ENCODE measurements at places on chromosomes 6 and 20. TPM values are rescaled to one million over a fixed set of nuclear protein-coding genes. Genes with fewer than 3 reads are reported as not detected.

The BCL2L1 gene
- 76.6 TPM for total RNA-seq

DNA sequence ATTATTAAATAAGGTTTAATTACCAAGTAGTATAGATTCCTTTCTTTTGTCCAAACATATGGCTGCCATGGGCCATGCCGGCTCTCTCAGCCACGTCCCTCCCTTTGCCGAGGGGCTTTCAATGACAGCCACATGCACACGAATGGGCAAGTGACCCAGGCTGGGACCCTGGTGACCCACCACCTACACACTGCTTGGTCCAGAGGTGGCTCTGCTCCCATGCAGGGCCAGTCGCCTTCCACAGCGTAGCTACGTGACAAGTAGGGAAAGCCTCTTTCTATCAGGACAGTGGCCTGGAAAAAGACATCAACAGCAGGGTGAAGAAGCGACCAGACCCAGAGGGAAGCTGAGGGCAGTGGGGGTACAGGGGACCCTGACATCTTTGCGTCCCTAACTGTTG is 152.8 kb upstream of the CST7 start:
- no peak for ATAC-seq

- ATAC-seq: no peak
Observed at GRCh38 chr20:50219600-50219999, 29.0 kb downstream of the CEBPB start.

DNA sequence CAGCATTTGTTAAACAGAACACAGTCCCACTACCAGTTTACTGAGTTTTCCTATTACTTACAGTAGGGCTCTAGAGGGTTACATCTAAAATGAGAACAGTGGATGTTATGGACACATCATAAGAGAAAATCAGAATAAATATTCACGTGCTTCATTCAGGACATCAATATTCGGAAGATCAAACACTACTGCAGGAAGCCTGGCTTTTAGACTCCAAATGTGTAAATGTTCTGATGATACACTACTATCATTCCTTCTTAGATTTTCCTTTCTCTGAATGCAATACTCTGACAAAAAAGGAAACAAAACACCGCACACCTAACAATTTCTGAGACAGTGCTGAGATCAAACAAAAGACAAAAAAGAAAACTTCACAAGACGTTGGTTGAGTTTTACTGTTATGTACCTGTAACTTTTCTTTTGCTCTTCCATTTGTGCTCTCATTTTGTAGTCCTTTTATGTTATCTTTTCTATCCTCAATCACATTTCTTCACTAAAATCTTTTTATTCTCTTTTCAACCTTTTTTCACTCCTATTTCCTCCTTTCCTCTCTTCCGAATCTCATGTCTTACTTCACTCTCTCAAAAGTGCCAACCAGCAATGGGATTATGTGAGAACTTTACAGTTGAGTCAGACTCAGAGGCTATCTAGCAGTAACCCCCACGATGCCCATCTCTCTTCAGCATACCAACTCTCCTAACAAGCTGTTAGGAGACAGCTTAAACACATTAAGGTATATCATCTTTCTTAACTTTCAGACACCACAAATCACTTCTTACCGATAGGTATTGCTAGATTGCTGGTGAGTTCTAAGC is 1.7 kb downstream of the FAM184A start:
- ATAC-seq: no peak

- ATAC-seq: peak; percentile 48
Observed at GRCh38 chr6:2962004-2962403, 9.4 kb downstream of the SERPINB6 start.

DNA sequence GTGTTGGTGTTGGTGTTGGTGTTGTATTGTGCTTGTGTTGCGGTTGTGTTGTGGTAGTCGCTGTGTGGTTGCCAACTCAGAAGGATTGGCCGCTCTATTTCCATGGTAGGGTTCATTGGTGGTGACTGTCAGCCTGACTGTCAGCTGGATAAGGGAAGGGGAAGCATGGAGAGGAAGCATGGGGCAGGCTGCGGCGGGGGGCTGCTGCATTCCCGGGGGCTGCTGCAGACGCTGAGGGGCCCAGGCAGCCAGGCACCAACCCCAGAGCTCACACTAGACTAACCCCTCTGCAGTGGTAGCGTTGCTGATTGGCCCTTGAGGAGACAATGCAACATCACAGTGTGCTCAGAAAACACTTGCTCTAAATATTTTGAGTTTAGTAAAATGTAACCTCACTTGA is 199.2 kb downstream of the SMOC2 start:
- ATAC-seq: no peak

DNA sequence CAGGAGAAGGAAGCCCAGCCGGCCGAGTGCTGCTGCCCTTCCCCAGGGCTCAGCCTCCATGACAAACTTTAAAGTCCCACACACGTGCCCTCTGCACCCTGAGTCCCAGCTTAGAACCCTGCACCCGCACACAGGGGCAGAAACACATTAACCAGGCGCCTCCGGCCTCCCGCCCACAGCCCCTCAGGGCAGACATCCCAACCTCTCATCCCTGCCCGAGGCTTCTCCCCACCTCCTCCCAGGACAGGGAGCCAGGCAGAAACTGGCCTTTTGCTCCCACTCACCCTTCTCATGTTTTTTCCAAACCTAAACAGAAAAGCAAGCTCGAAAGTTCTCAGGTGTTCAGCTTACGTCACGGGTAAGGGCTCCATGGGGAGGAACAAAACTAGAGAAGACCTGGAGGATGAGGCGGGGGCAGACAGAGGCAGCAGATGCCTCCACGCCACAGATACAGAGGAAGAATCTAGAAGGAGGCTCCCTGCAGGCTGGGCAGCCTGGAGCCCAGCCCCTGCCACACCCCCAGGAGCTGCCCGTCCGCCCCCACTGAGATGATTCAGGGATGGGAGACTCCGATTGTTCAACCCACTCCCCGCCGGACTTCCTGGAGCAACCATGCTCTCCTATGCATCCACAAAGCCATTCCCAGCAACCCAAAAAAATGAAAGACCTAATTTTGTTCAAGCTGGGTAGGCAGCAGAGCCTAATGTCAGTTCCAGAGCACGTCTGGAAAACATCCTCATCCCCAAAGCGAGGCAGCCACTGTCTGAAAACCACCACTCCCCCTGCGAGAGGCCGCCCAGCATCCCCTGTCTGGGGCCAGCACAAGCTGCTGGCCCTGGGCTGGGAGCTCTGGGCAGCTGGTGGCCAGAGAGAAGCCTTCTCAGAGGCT is 8.8 kb downstream of the KCNQ2 start:
- ATAC-seq: no peak

DNA sequence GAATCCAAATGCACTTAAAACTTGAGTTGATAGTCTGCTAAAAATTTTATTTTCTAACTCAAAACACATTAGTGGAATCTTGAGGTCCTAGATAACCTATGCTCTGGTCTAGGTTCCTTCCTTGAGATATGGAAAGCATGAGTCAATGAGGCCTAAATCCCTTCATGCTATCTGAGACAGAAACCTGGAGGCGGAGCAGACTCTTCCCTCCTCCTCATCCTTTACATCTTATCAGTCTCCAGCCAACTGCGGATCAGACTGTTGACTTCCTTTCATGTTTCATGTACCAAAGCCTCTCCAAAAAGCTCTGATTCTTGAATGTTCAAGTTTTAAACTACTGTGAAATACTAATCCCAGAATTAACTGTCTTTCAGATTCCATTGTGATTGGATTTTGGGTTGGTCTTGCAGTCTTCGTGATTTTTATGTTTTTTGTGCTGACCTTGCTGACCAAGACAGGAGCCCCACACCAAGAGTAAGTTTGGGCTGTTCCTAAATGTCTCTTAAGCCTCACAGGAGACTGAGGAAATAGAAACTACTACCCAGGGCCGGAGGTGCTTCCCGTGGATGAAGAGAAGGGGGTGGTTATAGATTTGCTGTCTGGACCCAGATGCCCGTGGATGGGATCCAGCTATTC is 29.1 kb downstream of the MRAP2 start:
- no peak for ATAC-seq

GRCh38 chr6:104401926-104402325 is 457.8 kb downstream of the HACE1 start:
- no peak for ATAC-seq
